ENCODE measurements at places on chromosomes 5 and 9.

GRCh38 chr5:10424124-10424731 lies 17.5 kb upstream of the ROPN1L start:
- H3K27ac ChIP-seq, result no peak overlapping the region
- no peak overlapping the region for H3K4me3 ChIP-seq
- H3K4me1 ChIP-seq, result peaks cover 33% of the 10 kb centered on the region
- peaks cover 64% of the 10 kb centered on the region for H3K36me3 ChIP-seq
- peak; percentile 46 for DNase-seq

GRCh38 chr5:149014571-149015031 lies 48.3 kb downstream of the SH3TC2 start:
- no peaks in the 10 kb centered on the region for H3K36me3 ChIP-seq
- no peak overlapping the region for H3K27ac ChIP-seq
- no peaks in the 10 kb centered on the region for H3K27me3 ChIP-seq
- no peaks in the 10 kb centered on the region for H3K4me1 ChIP-seq
- no peak for DNase-seq

GRCh38 chr5:56518820-56519219 lies 285.7 kb upstream of the ANKRD55 start:
- no peak overlapping the region for H3K27ac ChIP-seq
- peaks cover 38% of the 10 kb centered on the region for H3K4me1 ChIP-seq
- no peaks in the 10 kb centered on the region for H3K27me3 ChIP-seq

DNA sequence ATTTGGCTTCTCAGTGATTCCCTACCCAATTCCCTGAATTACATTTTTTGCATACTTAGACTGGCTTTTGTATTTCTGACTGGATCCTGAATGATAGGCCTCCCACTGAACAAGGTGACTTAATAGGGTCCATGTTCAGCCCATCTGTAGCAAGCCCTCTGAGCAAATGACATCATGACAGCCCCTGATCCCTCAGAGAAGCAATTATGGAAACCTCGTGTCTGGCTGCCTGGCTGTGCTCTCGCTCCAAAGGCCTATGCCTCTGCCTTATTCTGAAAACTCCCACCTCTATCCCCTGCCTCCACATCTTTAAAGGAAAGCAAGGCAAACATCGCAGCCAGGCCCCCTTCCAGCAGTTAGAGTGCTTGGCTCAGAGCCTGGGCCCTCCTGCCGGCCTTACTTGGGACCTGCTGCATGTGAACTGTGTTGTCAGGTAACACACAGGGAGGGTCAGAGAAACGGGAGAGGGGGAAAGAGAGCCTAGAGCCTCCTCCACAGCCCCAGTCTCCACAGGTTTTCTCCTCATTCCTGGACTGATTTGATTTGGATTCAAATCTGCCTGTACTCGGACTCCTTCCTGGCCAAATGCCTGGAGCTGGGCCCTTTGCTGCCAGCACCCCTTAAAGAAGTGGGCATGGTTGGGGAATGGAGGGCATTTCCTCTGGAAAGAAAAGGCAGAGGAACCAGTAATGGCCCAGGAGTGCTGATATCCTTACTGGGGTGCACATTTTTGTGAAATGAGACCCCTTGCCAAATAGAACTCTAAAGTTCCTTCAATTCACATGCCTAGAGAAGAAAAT lies 3.8 kb downstream of the DCANP1 start:
- DNase-seq, result no peak
- no peak overlapping the region for H3K27ac ChIP-seq
- H3K4me3 ChIP-seq, result no peak overlapping the region
- H3K27me3 ChIP-seq, result no peaks in the 10 kb centered on the region

GRCh38 chr9:120901755-120902568 lies 24.6 kb downstream of the TRAF1 start:
- no peak for DNase-seq
- no peak overlapping the region for H3K27ac ChIP-seq
- peaks cover 6% of the 10 kb centered on the region for H3K4me1 ChIP-seq
- no peaks in the 10 kb centered on the region for H3K36me3 ChIP-seq
- no peaks in the 10 kb centered on the region for H3K27me3 ChIP-seq
- no peak overlapping the region for H3K4me3 ChIP-seq

GRCh38 chr5:66757219-66757833 lies 161.1 kb downstream of the MAST4 start:
- DNase-seq, result no peak
- H3K4me3 ChIP-seq, result no peak overlapping the region
- peaks cover 4% of the 10 kb centered on the region for H3K4me1 ChIP-seq

DNA sequence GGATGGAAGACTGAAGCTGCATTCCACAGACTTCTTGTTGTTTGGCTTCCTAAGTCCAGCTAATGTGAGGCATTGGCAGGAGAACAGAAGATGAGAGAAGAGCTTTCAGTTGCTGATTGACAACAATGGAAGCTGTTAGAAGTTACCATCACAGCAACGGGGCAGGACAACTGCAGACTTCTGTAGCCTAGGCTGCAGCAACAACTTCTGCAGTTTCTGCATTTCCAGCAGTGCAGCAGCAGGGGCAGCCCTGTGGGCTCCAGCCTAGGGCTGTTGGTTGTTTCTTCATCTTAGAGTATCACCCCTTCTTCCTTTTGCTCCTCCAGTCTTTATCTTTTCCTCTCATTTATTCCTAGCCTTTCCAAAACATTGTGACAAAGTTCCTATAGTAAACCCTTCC lies 528.8 kb upstream of the PTGER4 start:
- no peak overlapping the region for H3K4me3 ChIP-seq
- H3K4me1 ChIP-seq, result no peaks in the 10 kb centered on the region
- DNase-seq, result no peak
- no peaks in the 10 kb centered on the region for H3K36me3 ChIP-seq
- no peaks in the 10 kb centered on the region for H3K27me3 ChIP-seq

DNA sequence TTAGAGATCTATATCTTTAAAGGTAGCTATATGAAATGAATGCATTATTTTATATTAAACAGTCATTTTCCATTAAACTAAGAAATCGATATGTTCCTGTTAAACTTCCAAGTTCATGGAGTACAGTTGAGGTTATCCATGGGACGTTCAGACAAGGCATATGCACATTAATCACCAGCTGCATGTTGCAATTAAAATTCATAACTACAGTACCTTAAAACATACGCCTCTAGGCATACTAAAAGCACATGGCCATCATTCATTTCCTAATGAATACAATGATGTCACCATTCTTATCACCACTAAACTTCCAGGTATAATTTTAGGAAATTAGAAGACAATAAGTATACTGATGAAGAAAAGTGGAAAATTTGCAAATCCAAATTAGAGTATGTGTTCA lies 174.3 kb downstream of the CDH12 start:
- H3K4me1 ChIP-seq, result no peaks in the 10 kb centered on the region
- H3K27ac ChIP-seq, result no peak overlapping the region
- H3K27me3 ChIP-seq, result no peaks in the 10 kb centered on the region
- no peak overlapping the region for H3K4me3 ChIP-seq

DNA sequence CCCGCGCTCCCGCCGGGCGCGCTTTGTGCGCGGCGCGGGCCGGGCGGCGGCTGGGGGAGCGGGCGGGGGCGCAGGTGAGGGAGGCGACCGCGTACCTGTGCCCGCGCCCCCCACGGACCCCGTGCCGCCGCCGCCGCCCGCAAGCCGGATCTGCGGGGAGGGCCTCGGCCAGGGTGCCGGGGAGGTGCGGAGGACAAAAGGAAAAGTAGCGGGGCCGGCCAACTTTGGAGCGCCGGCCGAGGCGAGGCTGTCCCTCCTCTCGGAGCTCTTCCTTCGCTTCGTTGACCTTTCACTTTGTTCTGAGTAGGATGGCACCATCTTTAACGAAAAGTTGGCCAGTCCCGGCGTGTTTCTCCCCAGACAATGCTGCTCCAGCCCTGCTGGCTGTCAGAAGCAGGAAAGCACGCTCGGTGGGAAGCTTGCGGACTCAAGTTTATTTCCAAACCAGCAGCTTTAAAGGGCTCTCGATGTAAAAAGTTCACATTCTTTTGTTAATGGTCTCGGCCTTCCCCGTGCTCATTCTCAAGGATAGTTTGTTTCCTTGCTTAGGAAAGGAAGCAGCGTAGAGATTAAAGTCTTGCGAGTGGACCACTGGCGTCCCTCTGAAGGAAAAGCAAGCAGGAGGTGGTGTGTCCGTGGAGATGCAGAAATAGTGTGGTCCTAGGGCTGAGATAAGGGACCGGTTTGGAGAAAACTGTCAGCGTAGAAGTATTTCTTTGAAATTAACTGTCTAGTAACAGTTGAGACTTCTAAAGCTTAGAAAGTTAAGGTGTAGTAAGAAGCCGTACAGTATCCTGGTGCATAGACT lies 639 bp downstream of the EHMT1 start:
- H3K27ac ChIP-seq, result peak overlapping the region; percentile 82
- H3K27me3 ChIP-seq, result no peaks in the 10 kb centered on the region
- H3K36me3 ChIP-seq, result peaks cover 31% of the 10 kb centered on the region
- peaks cover 41% of the 10 kb centered on the region for H3K4me1 ChIP-seq
- no peak for DNase-seq
- peak overlapping the region; percentile 96 for H3K4me3 ChIP-seq

DNA sequence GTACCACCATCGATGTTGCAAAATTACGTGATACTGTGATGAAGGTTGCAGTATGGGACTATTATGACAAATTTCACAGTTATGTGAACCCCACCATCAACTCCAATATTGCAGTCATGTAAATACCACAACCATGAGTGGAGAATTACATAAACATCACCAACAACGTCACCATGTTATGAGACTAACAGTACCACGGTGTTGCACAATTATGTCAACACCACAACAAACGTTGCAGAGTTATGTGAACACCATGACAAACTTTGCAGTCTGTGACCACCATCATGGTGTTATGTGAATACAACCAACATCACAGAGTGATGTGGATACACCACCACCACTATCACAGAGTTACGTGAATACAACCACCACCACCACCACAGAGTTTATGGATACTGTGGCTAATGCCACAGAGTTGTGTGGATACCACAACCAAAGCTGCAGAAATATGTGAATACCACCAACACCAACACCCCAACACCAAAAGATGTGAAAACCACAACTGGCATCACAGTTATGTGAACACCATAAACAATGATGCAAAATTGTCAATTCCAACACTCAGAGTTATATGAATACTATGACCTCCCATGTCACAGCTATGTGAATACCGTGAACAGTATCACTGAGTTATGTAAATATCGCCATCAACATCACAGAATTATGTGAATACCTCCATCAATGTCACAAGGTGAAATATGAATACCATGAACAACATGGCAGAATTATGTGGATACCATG lies 62.4 kb downstream of the SHC3 start:
- H3K27me3 ChIP-seq, result no peaks in the 10 kb centered on the region
- H3K4me3 ChIP-seq, result no peak overlapping the region
- no peak overlapping the region for H3K27ac ChIP-seq
- DNase-seq, result no peak
- no peaks in the 10 kb centered on the region for H3K36me3 ChIP-seq

GRCh38 chr5:132289097-132289496 lies 5.1 kb upstream of the SLC22A4 start:
- no peak for DNase-seq
- H3K36me3 ChIP-seq, result peaks cover 7% of the 10 kb centered on the region
- H3K27me3 ChIP-seq, result no peaks in the 10 kb centered on the region
- peaks cover 27% of the 10 kb centered on the region for H3K4me1 ChIP-seq
- no peak overlapping the region for H3K4me3 ChIP-seq

DNA sequence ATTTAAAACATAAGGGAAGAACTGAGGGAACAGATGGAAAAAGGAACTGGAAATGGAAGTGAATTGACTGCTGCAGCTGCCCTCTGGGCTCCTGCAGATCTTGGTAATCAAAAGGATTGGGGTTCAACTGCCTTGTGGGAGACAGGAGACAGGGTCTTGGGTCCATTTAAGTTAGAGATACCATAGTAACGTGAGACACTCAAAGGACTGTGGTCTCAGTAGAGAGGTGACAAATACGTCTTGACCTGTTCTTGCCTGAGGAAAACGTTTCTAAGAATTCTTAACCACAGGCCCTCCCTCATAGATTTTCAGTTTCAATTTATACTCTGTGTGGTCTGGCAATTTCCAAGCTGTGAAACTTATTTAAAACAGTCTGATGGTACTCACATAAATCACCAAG lies 100.8 kb upstream of the DHFR start:
- no peak overlapping the region for H3K27ac ChIP-seq
- peaks cover 13% of the 10 kb centered on the region for H3K4me1 ChIP-seq
- DNase-seq, result no peak
- H3K4me3 ChIP-seq, result no peak overlapping the region

GRCh38 chr9:87662808-87663528 lies 63.0 kb upstream of the CTSL start:
- H3K4me3 ChIP-seq, result no peak overlapping the region
- H3K4me1 ChIP-seq, result no peaks in the 10 kb centered on the region
- H3K27me3 ChIP-seq, result no peaks in the 10 kb centered on the region

- DNase-seq, result peak; percentile 92
- no peak within 1 kb of the TSS for H3K27ac ChIP-seq
- H3K27me3 ChIP-seq, result peaks cover 9% of the 10 kb centered on the region
Observed at GRCh38 chr9:126914458-126915280, at the start of gene RALGPS1. Gene RALGPS1, plus strand, starts transcription at chr9:126914782. Its CDS starts 47,508 bp downstream, at chr9:126962290.

DNA sequence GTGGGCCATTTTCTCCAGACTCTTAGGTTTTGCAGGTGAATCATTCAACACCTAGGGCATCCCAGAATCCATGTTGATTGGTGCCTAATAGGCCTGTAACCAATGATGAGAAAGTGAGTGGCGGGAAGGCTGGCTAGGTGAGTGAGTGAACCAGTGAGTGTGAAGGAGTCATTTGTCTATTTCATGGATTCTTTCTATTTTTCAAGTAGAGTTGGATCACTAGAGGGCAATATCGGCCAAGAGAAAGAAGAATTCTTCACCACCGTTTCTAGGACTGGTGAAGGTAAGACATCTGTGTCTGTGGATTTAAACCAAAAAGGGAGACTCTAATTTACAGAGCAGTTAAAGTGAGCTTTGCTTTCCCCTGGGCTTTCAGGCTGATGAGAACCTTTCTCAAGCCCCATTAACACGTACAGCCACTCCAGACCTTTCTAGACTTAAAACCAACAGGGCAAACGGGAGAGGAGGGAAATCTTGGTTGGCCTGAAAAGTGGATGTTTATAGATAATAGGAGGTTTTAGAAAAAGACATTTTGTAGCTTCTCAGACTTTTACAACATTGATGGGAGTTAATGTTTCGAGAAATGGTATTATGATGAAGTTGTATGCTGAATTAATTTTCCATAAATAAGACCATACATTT lies 114.3 kb upstream of the IL12B start:
- DNase-seq, result no peak
- H3K36me3 ChIP-seq, result no peaks in the 10 kb centered on the region
- H3K27ac ChIP-seq, result no peak overlapping the region
- H3K27me3 ChIP-seq, result no peaks in the 10 kb centered on the region
- H3K4me3 ChIP-seq, result no peak overlapping the region

- no peak for DNase-seq
- H3K27ac ChIP-seq, result no peak overlapping the region
- H3K36me3 ChIP-seq, result no peaks in the 10 kb centered on the region
- H3K4me1 ChIP-seq, result peaks cover 26% of the 10 kb centered on the region
Observed at GRCh38 chr5:112418659-112419163, 366 bp downstream of the EPB41L4A start.

Measured in CD14-positive monocyte (primary cell).